ENCODE measurements at places on chromosomes 6 and 20.

GRCh38 chr6:166058064-166058739, 109.4 kb downstream of the TBXT start:
- no peak for DNase-seq

- no peak for DNase-seq
Observed at GRCh38 chr20:47544852-47545251, 43.2 kb downstream of the NCOA3 start.

DNA sequence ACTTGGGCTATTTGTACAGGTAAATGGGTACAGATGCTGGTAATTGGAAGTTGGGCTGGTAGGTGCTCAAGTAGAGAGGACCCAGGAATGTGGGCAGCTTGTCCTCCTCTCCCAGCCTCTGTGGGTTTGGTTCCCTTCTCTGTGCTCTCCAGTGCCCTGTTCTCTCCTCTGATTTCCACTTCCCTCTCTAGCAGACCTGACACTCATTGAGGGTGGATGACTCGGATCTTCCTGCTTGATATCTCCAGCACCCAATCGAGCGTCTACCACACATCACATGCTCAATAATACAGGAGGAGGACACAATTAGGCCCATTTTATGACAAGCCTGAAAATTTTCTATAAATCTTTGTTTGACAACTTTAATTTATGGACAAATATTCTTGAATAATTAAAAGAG, 23.7 kb downstream of the CST1 start:
- DNase-seq = peak; percentile 1

DNA sequence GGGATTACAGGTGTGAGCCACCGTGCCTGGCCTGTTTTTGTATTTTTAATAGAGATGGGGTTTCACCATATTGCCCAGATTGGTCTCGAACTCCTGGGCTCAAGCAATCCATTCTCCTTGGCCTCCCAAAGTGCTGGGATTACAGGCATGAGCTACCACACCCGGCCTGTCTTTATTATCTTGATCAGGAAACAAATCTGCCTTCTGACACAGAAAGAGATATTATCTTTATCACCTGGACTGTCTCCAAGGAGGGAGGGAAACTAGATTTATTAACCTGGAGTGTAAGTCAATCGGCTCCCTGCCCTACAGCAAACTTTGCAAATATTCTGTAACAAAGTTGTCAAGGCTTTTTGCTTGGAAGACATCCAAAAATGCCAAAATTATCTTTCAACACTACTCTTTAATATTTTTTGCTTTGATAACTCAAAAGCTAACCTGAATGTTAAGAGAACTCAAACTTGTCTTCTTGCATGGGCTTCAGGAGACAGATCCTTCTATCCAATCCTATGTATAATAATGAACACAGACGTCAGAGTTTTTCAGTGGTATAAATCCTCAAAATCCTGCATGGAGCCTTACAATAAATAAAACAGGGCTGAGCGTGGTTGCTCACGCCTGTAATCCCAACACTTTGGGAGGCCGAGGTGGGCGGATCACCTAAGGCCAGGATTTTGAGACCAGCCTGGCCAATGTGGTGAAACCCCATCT, 85.0 kb upstream of the LOC128125822 start:
- DNase-seq = no peak

DNA sequence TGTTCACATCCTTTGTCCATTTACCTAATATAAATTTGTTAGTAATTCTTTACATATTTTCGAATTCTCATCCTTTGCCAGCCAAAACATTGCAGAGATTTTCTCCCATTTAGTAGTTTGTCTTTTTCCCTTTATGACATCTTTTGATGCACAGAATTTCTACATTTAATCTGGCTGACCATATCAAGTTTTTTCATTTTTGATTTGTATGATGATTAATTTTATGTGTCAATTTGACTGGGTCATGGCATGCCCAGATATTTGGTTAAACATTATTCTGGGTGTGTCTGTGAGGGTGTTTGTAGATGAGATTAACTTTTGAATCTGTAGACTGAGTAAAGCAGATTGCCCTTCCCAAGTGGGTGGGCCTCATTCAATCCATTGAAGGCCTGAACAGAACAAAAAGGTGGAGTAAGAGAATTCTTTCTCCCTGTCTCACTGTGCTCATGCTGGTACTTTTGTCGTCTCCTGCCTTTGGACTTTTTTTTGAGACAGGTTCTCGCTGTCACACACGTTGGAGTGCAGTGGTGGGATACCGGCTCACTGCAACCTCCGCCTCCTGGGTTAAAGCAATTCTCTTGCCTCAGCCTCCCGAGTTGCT, 72.1 kb upstream of the EPB41L1 start:
- DNase-seq = no peak

GRCh38 chr6:33886673-33887144, 82.9 kb upstream of the MLN start:
- DNase-seq = no peak

GRCh38 chr20:35302421-35303335, 10.5 kb upstream of the FAM83C start:
- DNase-seq = no peak

DNA sequence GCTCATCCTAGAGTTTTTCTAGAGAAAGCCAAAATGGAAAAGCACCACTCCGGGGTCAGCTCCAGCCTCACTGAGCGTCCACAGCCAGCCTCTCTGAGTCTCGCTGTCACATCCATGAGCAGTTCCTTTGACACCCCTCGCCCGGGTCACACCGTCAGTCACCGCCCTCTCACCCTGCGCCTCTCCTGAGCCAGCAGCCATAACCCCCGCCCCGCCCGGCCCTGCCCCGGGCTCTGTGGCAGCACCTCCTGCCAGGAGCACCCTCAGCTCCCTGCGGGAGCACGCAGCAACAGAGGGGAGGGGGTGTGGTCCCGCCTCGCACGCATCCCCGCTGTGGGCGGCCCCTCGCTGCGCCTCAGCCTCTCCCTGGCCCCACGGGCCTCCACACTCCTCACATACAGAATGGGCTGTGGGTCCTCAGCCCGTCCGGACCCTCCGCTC, 267.7 kb downstream of the TAF4 start:
- no peak for DNase-seq

DNA sequence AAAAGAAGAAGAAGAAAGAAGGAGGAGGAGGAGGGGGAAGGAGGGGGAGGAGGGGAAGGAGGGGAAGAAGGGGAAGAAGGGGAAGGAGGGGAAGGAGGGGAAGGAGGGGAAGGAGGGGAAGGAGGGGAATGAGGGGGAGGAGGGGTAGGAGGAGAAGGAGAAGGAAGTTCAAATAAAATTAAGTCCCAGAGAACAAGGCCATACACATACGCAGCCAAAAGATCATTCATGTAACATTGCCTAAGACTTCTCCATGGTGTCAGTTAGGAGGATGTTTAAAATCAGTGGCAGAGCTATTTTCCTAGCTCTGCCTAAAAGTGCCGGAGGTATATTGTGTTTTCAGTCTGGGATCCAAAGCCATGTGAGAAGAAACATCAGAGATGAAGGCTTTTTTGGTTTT, 75.8 kb downstream of the PLCB4 start:
- DNase-seq = peak; percentile 13

DNA sequence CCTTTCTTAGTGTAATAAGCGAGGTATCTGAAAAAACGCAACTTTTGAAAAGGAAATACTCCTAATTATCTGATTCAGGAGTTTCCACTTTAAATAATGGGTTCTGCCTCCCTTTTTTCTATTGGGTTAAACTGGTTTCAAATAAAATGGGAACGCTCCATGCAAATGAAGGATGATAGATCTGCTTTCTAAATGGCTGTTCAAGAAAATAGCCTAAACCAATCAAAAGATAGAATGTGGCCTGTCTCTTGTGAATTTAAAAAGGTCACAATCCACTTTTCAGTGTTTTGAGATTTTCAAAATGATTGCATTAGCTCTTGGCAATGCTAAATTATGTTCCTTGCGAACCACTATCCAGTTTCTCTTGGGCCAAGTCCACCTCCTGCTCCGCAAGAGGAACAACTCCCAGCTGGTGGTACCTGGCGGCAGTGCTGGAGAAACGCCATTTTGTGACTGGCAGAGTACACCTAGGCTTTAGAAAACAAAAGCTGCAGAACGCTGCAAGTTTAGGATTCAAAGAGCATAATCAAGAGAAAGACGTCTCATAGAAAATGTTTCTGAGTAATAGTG, 56.7 kb downstream of the TRIM38 start:
- no peak for DNase-seq

DNA sequence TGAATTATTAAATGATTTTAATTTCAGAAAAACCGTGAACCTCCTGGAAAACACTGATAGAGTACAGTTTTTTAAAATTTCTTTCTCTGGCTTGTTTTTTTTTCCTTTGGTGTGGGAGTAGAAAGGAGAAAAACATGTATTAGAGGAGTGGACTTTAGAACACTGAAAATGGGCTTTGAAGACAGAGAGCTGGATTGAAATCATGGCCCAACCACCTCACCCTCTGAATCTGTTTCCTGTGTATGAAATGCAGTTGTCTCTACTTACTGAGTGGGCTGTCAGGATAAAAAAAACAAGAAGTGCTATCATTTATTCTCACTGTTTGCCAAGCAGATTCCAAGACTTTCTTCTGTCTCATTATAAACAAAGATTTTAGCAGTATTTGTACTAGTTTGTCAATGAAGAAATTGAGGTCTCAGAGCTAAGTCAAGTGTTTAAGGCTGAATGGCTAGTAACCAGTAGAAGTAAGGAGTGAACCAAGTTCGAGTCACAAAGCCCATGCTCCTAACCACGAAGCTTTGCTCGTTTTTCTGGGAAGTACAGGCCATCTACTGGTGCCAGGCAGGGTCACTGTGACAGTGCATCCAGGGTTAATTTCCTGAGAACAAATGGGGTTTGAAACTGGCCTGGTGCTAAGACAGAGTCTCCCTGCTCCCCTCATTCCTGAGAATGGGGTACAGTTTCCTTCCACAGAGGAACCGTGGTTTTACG, 256.4 kb downstream of the TMEM242 start:
- peak; percentile 6 for DNase-seq

GRCh38 chr6:170529839-170530469, 23.2 kb downstream of the PSMB1 start:
- peak; percentile 66 for DNase-seq

DNA sequence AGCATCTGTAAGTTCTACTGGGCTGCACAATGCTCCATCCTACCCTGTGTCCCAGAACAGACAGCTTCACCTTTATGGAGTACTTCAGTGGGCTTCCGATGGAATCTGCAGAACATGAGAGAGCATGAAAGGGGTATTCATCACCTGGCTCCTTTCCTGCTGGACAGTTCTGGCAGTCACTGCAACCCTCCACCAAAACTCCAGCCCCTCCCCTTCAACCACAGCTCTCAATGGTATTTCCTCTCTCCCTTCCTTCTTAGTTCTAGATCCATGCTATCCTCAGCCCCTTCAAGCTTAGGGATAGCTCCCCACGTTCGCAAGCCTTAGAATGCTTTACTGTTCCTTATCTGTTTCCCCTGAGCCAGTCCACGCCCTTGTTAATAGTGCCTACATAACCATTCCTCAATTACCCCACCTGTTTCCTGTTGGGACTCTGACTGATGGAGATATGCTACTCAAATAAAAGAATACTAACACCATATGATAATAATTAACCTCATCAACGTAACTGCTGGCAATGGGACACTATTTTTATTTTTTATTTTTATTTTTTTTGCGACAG, 26.8 kb downstream of the TRAM2 start:
- no peak for DNase-seq

- no peak for DNase-seq
Observed at GRCh38 chr6:161894436-161894835, 620.6 kb upstream of the AGPAT4 start.

DNA sequence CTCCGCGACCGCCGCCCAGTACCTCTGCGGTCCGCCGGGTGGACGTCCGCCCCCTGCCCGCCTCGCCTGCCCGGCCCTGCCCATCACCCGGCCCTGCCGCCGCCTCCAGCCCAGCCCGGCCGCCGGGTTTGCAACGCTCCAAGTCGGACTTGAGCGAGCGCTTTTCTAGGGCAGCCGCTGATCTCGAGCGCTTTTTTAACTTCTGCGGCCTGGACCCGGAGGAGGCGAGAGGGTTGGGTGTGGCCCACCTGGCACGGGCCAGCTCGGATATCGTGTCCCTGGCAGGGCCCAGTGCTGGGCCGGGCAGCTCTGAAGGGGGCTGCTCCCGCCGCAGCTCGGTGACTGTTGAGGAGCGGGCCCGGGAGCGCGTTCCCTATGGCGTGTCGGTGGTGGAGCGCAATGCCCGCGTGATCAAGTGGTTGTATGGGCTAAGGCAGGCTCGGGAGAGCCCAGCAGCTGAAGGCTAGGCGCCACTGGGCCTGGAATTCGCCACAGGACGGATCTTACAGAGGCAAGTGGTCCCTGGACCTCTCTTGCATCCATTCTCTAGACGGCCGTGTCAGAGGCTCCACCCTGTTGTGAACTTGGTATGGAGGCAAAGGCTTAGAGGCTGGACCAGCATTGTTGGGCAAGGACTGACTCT, 11.8 kb downstream of the FAM110A start:
- DNase-seq = no peak

GRCh38 chr6:158649289-158650143, at the start of gene SYTL3:
Gene SYTL3, plus strand, starts transcription at chr6:158650054. Its CDS starts 13,215 bp downstream, at chr6:158663269.
- peak; percentile 82 for DNase-seq

DNA sequence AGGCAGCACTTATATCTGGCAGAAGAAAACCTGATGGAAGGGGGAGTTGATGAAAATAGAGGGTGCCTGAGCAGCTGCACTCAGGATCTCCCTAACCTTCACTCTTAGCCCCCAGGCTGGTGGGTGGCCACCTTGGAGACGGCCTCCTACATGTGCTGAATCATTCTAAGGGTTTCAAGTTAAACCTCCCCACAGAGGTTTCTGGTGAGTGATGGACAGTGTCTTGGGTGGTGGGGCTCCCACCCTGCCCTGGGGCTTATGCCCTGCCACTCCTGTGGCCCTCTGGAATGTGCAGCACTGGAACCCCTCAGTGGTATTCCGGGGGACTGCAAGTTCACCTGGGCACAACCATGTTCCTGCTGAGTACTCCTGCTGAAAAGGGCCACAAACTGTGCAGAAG, 357.2 kb downstream of the CD83 start:
- no peak for DNase-seq

- no peak for DNase-seq
Observed at GRCh38 chr6:43870660-43871061, 100.7 kb downstream of the VEGFA start.

- no peak for DNase-seq
Observed at GRCh38 chr6:148761527-148762011, 14.7 kb downstream of the UST start.

All from inflammatory macrophage (primary cell).